ENCODE measurements at places on chromosomes 2 and 18.
A peak's percentile ranks its signal among the peaks of the same experiment; 100 is the strongest.

- DNase-seq = peak; percentile 23
Measured at GRCh38 chr2:226725126-226725860, 74.3 kb downstream of the IRS1 start.

DNA sequence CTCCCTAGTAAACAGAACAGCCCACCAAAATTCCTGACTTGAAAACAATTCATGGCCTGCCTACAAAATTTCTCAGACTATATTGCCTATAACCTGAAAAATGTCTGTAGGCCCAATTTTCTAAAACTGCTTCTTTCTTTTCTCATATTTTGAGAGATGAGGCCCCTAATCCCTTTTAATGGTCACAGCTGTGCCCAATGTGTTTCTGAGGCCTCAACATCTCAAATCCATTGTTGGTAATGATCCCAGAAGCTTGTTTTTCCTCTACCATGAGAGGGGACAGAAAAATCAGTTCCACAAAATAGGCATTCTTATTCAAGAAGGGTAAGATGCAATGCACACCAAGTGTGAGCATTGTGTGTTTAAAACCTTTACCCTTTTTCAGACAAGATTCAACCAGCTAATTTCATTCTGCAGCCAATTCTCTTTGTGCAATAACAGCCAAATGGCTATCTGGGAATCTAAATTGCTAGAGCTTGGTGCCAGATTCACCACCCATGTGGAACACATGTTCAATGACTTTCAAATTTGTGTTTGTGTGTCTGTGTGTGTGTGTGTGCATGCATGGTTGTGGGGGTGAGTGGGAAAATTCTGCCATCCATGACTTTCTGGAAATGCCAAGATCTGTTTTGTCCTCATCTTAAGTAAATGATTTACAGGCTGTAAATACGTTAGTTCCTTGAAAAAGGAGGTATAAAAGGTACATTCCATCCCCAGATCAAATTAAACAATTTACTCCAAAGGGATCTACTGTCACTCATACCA lies 319.5 kb downstream of the TNS1 start:
- no peak for DNase-seq

GRCh38 chr18:43563780-43564179 lies 286.5 kb upstream of the SYT4 start:
- DNase-seq = no peak

GRCh38 chr2:8239531-8240088 lies 442.2 kb upstream of the ID2 start:
- DNase-seq = no peak

DNA sequence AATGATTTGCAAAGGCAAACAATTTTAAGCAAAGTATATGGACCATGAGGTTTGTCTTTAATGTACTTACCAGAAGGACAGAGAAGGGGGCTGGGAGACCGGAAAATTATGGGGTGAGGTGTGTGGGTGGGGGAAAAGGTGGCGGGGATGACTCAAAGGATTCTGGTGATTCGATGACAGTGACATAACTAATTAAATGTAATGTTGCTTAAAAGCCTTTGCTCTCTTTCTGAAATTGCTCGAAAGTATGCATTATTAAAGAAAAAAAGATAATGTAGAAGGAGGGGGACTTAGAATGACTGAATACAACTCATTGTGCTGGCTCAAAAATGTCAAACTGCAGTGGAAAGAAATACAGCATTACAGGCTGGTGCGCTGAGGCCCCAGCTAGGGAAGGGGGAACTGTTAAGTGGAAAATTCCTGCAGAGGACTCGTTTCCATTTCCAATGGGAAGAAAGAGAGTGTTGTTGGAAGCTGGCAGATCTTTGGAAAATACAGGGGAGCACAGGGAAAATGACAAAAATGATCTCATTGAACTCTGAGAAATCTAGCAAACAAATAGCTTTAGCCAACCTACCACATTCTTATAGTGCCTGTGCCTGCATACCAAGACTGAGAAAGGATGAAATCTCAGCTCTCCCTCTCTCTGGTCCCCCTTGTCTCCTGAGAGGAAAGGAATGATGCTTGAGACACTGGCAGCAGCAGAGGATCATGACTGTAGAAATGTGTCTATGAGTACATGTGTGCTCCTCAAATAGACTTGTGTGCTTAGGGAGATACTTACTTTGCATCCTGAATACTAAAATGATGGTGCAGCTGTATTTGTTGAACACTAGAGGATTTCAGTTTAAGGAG lies 632.4 kb downstream of the NYAP2 start:
- no peak for DNase-seq

GRCh38 chr2:209390839-209391238 lies 33.0 kb upstream of the MAP2 start:
- DNase-seq = no peak

DNA sequence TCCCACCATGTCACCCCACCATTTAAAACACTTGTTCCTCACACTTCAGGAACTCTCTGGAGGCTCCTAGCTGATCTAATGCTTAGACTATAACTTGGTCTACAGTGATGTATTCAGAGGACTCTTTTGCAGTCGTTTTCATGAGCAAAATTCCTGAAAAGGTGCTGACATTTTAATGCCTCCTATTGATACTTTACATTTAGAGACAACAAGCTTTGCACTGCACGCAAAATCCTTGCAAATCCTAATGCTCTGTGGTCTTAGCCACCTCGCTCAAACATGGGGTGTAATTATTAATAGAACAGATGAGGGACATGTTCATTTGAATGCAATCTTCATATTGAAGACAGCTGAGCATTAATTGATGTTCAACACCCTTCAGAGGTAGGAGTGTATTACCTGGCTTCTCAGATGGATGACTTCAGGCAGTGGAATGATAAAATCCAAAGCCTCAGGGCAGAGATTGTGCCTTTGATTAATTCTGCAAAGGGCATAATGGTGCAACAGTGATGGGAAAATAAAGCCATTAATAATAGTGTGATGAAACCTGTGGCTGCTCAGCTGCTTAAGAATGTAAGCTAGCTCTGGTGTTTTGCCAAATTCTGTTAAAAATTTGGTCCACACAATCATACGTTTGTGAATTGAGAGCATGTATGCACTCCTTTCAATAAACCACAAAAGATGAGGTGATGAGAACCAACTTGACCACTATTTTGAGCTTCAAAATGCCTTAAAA lies 5.4 kb downstream of the CTAGE1 start:
- DNase-seq = no peak

- DNase-seq = no peak
Measured at GRCh38 chr2:96963316-96963715, 23.1 kb downstream of the FAM178B start.

GRCh38 chr18:45621061-45621511 lies 5.8 kb downstream of the SLC14A2 start:
- no peak for DNase-seq

- DNase-seq = no peak
Measured at GRCh38 chr2:29110916-29111535, 4.2 kb upstream of the CLIP4 start.

DNA sequence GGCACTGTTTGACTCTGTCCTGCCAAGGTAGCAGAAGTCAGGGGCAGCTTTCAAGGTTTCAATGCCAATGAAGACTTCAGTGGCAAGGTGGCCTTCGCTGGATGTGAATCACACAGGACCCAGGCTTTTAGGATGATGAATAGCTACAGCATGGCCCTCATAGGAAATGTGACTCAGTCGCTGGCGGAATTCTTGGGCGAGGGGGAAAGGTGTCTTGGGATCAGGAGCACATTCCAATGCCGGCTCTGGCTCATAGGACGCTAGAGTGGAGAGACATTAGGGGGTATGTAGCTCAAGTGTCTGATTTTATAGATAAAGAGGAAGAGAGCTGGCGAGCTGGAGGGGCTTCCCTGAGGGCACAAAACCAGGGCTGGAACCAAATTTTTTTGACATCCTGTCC lies 68.6 kb downstream of the SMIM21 start:
- no peak for DNase-seq

DNA sequence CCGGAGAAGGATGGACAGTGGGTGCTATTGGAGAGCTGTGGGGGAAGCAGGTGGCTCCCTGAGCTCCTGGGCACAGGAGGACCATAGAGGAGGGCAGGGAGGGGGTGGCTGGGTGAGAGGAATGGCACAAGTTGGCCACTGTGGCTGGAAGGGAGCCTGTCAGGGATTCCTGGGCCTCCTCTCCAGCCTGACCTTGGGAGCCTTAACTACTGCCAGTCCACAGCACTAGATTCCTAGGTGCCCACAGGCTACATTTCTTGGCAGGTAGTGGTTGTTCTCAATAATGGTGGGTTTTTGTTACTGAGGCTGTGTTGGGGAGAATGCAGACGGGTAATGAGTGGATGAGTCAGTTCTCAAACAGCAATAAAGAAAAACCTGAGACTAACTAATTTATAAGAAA lies 26.0 kb downstream of the EFHD1 start:
- DNase-seq = no peak

DNA sequence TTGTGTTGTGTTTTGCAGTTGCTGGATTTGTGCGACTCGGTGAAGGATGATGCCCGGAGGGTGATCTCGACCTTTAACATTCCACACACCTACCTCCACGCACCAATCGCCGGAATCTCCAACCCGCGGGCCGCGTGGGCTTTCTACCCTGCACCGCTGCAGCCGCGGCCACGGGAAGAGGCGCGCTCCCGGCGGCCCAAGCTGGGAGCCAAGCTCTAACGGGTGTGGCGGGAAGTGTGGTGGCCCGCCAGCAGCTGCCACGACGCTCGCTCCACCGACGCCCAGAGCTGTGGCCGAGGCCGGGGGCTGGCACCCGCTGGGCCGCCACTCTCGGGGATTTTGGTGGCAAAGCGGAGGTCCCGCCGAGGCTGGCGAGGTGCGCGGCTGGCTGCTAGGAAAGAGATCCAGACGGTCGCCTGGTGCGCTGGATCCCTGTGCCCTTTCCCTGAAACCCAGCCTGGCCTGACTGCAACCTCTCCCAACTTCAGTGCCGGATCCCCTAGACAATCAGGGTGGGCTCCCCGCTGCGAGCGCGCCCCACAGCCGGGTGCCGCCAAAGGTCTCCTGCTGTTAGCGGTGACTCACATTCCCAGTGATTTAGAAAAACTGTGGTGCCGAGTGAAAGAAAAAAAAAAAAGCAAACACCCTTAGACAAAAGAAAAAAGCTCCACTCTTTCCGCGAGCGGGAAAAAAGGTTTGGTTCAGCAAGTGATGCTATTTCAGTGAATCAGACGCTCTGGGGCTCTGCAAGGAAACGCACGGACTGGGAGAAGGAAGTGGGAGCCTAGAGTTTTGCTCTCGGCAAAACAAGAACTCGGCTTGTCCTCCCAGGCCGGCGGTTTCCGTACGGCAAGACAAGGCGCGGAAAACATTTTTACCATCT lies 2.9 kb upstream of the BCL2L11 start:
- peak; percentile 20 for DNase-seq

- no peak for DNase-seq
Measured at GRCh38 chr2:109707281-109708147, 86.6 kb upstream of the RGPD5 start.

GRCh38 chr2:18837240-18837639 lies 247.9 kb upstream of the NT5C1B start:
- no peak for DNase-seq

DNA sequence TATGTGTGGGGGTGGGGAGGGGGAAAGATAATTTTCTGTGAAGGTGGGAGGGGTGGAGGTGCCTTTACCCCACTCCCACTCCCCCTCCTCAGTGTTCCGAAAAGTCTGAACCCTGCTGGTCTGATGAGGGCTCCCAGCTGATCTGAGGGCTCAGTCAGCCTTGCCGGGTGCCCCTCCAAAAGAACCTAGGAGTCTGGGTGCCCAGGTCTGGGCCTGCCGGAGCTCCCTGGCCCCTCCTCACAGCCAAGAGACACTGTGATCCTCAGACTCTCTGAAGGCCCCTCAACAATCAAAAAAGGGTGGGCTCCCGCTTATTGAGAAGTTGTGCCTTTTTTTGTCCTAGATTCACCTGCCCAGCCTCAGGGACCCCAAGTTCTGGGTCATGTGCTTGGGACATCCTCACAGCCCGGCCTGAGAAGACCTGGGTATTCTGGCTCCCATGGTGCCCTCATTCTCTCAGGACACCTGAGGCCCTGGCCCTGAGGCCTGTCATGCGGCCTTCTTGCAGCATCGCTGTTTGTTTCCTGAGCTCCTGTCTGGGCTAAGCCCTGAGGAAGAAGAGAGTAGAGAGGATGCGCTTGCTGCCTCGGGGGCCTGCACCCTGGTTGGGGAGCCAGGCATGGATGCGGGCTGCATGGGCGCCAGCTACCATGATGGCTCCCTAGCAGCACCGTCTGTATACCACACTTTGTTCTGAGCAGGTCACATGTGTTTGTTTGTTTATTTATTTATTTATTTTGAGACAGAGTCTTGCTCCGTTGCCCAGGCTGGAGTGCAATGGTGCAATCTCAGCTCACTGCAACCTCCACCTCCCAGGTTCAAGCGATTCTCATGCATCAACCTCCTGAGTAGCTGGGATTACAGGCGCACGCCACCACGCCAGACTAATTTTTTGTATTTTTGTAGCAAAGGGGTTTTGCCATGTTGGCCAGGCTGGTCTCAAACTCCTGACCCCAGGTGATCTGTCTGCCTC lies 44.0 kb downstream of the SDC1 start:
- no peak for DNase-seq

GRCh38 chr2:210412660-210413059 lies 63.9 kb downstream of the LANCL1 start:
- no peak for DNase-seq

- no peak for DNase-seq
Measured at GRCh38 chr2:23588106-23588505, 203.1 kb downstream of the KLHL29 start.

DNA sequence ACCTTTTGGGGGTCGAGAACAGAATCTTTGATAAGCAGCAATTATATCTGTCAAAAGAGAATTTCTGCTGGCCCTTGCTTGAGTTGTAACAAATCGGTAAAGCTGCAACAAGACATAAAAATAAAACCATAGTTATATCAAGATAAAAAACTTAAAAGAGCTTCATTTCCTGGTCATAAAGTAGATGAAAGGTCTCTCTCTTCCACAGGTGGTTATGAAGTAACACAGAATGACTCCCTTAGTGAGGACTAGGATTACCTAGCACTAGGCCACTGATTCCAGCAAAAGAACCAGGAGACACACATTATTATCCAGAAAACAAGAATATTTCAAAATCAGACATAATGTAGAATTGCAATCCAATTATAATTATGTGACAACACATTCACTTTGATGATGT lies 5.4 kb downstream of the AFG3L2 start:
- DNase-seq = no peak

GRCh38 chr18:62258616-62259015 lies 66.5 kb upstream of the TNFRSF11A start:
- DNase-seq = peak; percentile 16

- no peak for DNase-seq
Measured at GRCh38 chr18:26008096-26008495, 82.3 kb downstream of the SS18 start.

- no peak for DNase-seq
Measured at GRCh38 chr18:55559739-55560138, 28.3 kb downstream of the TCF4 start.

- no peak for DNase-seq
Measured at GRCh38 chr18:60248336-60249330, 123.9 kb downstream of the MC4R start.

GRCh38 chr2:20390524-20391123 lies 40.0 kb upstream of the PUM2 start:
- DNase-seq = no peak

- no peak for DNase-seq
Measured at GRCh38 chr2:152505495-152505906, 170.5 kb downstream of the FMNL2 start.

- no peak for DNase-seq
Measured at GRCh38 chr18:11366410-11366809, 217.0 kb upstream of the PIEZO2 start.

GRCh38 chr2:33391529-33392255 lies 84.8 kb upstream of the RASGRP3 start:
- DNase-seq = no peak

- DNase-seq = no peak
Measured at GRCh38 chr2:74070991-74071390, 76.7 kb downstream of the BOLA3 start.

GRCh38 chr2:127635380-127636237 lies 10.3 kb upstream of the GPR17 start:
- DNase-seq = no peak
